Activated naive CD4-positive, alpha-beta T cell treated with anti-CD3 and anti-CD28 coated beads for 36 hours (primary cell): ENCODE measurements at places on chromosomes 5 and 9. TPM values are rescaled to one million over a fixed set of nuclear protein-coding genes. Genes with fewer than 3 reads are reported as not detected.

Gene IL4
- not detected for total RNA-seq

- DNase-seq, result no peak
Measured at GRCh38 chr5:149423049-149423793, 44.1 kb upstream of the IL17B start.

DNA sequence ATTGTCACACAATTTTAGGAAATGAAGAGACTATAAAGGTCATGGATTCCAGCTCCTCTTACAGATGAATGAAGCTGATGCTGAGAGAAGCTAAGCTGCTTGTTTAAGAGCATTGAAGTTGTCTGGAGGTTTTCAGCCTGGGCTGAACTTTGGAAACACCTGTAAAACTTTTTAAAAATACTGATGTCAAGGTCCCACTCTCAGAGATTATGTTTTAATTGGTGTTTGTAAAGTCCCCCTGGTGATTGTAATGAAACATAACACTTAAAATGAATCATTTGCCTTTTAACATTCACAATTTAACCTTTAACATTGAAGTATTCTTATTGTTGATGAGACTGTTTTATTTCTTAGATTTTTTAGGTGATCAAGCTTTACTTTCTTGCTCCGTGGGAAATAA lies 16.4 kb downstream of the RAD23B start:
- no peak for DNase-seq

DNA sequence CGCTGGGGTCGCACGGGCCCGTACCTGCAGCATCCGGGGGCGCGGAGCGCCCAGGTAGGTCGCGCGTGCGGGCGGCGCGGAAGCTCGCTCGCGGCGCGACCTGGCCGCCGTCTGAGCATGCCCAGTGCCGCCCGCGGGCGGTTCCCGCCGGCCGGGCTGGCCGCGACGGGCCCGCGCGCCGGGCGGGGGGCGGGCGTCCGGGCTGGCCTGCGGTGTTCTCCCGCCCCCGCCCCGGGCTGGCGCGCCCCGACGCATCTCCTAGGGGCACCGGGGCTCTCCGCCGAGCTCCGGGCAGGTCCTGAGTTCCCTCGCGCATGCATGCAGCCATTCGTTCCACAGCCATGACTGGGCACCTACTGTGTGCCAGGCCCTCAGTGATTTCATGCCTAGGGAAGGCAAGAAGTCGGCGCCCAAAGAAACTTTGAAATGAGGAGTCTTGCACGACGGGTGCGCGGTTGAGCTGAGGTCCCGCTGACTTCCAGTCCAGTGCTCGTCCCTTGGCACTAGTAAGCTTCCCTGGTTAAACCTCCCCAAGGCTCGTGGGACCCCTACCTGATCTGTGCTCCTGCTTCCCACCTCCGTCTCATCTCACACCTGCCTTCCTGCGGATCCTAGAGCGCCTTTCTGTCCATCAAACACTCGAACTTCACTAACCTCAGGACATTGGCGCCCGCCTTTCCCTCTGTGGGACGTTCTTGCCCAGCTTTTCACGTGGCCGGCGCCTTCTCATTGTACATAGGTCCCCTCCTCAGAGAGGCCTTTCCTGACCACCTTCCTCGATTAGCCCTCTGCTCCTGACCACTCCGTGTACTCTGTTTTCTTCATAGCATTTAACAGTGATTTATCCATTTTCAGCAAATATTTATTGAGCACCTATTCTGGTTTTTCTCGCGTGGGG lies at the start of gene PTPN3:
Gene PTPN3 (minus strand): TSS at position 113 of the 898 bp plus-strand sequence. CDS start 34,873 bp downstream, outside the sequence.
- DNase-seq, result no peak

DNA sequence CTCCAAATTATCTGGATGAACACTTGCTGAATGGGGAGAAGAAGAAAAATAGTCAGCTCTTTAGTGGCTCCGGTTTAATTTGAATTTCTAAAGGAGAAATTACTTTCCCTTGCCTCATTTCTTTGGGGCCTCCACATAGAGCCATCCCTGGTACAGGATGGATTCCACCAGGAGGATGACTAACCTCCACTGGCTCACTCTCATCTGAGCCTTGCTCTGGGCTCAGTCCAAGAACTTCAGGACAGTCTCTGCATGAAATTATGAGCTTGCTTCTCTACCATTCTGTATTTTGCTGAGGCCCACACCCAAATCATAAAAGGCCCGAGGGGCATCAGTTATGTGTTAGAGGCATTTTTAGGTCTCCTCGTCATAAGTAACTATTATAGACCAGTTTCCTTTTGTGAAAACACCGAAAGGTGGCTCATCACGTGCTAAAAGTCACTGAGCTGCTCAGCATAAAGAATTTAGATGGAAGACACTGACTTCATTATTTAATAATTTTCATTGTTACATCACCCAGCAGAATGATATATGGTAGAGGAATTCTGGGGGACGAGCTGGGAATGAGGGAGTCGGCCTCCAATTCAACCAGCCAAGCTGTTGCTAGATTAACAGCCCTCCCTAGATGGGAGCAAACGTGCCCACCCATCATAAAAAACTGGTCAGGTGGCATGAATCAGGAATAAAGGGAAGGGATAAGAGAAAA lies 222.1 kb downstream of the TARS1 start:
- no peak for DNase-seq
